Upper lobe of right lung (tissue), 1 donor: ENCODE measurements at places on chromosomes 2 and 18. TPM values are rescaled to one million over a fixed set of nuclear protein-coding genes. Genes with fewer than 3 reads are reported as not detected.

The C1QL2 gene
- not detected for total RNA-seq

The RAB6C gene
- total RNA-seq: not detected

The APOB gene
- total RNA-seq: 0.49 TPM

GRCh38 chr2:141906678-141907077 lies 224.1 kb downstream of the LRP1B start:
- no peaks in the 10 kb centered on the region for H3K4me1 ChIP-seq
- no peaks in the 10 kb centered on the region for H3K27me3 ChIP-seq
- DNase-seq: no peak
- no peaks in the 10 kb centered on the region for H3K36me3 ChIP-seq
- H3K27ac ChIP-seq: no peak overlapping the region
- no peak overlapping the region for H3K4me3 ChIP-seq

- no peaks in the 10 kb centered on the region for H3K27me3 ChIP-seq
- no peak overlapping the region for H3K4me3 ChIP-seq
- H3K27ac ChIP-seq: no peak overlapping the region
Observed at GRCh38 chr18:10170375-10170774, 256.6 kb downstream of the VAPA start.

- H3K4me3 ChIP-seq: no peak overlapping the region
- DNase-seq: no peak
Observed at GRCh38 chr2:180231015-180231414, 223.9 kb upstream of the CWC22 start.

- no peak overlapping the region for H3K4me3 ChIP-seq
- no peaks in the 10 kb centered on the region for H3K4me1 ChIP-seq
- no peak overlapping the region for H3K27ac ChIP-seq
- DNase-seq: no peak
- H3K36me3 ChIP-seq: no peaks in the 10 kb centered on the region
Observed at GRCh38 chr18:26327062-26327461, 100.8 kb downstream of the TAF4B start.
